ENCODE measurements at places on chromosomes 5 and 9.
A peak's percentile ranks its signal among the peaks of the same experiment; 100 is the strongest.

GRCh38 chr5:9507974-9508373 lies 37.9 kb downstream of the SEMA5A start:
- no peak for DNase-seq

- DNase-seq, result no peak
Observed at GRCh38 chr5:139662617-139663016, 14.5 kb downstream of the CXXC5 start.

GRCh38 chr5:6700685-6701355 lies 12.4 kb upstream of the TENT4A start:
- DNase-seq, result peak; percentile 64

GRCh38 chr9:84003246-84003645 lies 22.6 kb downstream of the RMI1 start:
- DNase-seq, result no peak

GRCh38 chr9:99274495-99274894 lies 52.4 kb downstream of the SEC61B start:
- DNase-seq, result no peak

DNA sequence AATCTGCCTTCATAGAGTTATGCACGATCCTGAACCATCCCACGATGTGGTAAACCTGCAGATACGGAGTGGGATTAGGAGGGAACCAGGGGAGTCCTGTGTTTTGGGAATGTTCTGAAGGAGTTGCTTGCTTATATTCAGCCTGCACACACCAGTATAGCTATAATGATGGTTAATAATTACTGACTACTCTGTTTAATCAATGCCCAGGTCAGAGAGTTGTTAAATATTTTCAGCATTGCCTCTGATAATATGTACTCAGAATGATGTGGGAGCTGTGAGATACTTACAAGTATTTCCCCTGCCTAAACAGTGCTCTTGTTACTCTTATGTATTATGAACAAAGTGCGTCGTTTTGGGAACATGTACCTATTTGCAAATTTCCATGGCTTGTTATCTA lies 34.8 kb upstream of the STK32A start:
- DNase-seq, result no peak

All from stomach (tissue), 19 donors.